ENCODE measurements at places on chromosomes 1 and 21.

- DNase-seq, result no peak
These were observed 47.6 kb downstream of the IER5 start for GRCh38 chr1:181135815-181136737.

DNA sequence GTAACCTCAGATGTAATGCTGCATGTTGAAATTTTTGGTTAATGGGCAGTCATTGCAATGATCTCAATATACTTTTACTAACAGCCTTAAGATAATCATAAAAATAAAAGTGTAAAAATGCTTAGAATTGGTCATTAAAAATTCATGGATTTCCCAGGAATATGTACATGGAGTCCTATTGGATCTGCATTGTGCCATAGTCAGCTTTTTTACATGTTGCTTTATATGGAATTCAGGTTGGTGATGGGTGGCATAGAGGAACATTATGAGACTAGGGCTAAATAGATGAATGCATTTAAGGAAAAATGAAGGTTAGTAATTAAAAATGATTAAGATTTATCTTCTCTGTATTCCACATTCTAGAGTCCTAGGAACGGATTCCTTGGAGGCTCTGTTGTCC, 103.2 kb downstream of the SLC35F3 start:
- DNase-seq, result no peak

GRCh38 chr21:40638466-40639251, 208.3 kb downstream of the DSCAM start:
- no peak for DNase-seq

GRCh38 chr1:38256072-38256471, 209.5 kb upstream of the POU3F1 start:
- no peak for DNase-seq

GRCh38 chr1:23865543-23865930, 2.6 kb downstream of the FUCA1 start:
- no peak for DNase-seq

GRCh38 chr1:3514404-3514803, 59.9 kb downstream of the ARHGEF16 start:
- no peak for DNase-seq

GRCh38 chr1:12009318-12009947, 9.9 kb upstream of the MIIP start:
- DNase-seq, result no peak

DNA sequence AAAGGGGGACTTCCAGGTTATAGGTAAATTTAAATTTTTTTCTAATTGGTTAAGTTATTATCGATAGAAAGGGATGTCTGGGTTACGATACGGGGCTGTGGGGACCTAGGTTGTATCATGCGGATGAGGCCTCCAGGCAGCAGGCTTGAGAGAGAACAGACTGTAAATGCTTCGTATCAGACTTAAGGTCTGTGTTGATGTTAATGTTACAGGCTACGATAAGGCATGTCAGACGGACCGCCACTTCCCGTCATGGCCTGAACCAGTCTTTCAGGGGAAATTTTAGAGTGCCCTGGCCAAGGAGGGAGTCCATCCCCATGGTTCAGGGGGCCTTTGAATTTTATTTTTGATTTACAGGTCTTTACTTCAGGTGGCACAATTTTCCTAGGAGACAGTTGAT, 16.7 kb downstream of the ABCG1 start:
- no peak for DNase-seq

DNA sequence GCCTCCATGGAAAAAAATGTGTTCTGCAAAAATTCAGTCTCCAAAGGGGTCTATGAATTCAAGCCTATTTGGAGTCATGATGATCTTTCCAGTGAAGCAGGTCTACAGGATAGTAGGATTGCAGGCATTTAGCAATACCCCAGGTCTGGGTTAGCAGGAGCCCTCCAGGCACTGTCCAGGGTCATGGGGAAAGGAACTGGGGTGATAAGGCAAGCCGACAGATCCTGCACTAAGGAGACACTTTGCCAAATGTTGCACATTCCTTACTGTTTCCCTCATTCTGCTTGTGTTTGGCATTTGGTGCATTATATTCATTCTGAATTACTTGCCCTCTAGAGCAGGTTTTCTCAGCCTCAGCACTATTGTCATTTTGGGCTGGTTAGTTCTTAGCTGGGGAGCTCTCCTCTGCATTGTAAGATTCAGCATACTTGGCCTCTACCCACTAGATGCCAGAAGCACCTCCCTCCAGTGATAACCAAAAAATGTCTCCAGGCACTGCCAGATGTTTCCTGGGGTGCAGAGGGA, 333.3 kb upstream of the PLXNA2 start:
- no peak for DNase-seq

- DNase-seq, result no peak
These were observed 42.0 kb upstream of the CD34 start for GRCh38 chr1:207952617-207953542.

GRCh38 chr1:201180141-201180540, 10.5 kb upstream of the IGFN1 start:
- no peak for DNase-seq

DNA sequence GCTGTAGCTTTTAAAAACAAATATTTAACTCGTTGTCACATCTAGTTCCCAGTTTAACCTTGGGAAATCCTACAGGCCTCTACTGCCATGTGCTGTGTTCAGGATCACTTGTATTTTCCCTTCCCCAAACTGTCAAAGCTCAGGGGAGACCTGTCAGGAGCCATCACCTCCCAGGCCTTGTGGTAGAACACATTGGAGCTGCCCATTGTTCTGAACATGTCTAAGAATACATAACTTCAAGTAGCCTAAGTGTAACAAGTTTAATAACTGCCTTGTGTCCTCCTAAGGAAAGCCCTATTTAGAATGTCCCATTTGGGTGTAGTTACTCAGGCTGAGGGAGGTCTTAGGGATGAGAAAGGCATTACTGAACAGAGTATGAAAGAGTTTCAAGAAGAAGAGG, 28.6 kb upstream of the PIGC start:
- no peak for DNase-seq

DNA sequence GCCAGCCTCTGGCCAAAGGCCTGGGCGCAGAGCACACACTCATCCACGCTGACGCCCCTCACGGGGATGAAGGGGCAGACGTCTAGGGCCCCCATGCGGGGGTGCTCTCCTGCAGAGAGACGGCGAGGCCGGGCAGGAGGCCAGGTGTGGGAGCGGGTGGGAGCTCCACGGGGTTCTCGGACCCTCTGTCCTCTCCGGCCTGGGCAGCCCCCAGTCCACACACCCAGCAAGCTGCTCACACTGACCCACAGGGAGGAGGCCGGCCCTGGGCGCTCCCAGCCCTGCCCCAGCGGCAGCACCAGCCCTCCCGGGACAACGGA, 2.5 kb downstream of the FTCD start:
- no peak for DNase-seq

DNA sequence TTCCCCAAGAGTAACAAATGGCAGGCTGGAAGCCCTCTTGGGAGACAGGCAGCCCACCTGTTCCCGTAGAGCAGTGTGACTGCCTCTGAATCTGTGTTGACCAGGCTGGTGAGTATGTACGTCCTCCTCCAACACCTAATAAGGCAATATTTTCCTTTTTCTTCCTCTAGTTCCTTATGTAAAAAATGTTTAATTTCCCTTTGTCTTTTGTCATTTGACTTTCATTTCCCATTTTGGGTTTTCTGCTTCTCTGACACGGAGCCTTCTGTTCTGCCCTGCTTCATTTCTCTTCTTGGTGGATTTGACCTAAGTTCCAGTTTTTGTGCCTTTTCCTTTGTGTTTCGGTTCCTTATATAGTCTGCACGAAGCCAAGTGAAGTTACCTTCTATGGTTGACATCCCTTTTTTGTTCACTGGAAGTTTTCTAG, 65.8 kb upstream of the ATF3 start:
- DNase-seq, result no peak

DNA sequence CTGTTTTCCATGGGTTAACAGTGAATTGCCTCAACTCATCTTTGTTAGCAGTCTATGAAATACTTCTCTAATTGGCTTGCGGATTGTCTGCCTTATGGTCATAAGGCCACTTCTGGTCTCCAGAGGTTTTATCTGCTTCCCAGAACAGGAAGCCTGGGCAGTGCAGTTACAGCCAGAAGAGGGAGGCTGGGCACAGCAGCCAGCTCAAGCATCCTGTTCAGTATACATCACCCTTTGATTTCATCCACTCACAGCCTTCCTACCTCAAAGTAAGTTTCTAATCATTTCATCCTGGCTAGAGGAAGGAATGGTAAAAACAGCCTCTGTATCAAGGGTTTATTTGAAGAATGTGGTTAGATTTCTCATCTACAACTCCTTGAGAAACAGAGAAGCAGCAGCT, 311.5 kb upstream of the DEPDC1 start:
- no peak for DNase-seq

- no peak for DNase-seq
These were observed 325.0 kb downstream of the HLX start for GRCh38 chr1:221204055-221204833.

GRCh38 chr1:110697606-110698005, 22.9 kb upstream of the KCNA3 start:
- DNase-seq, result no peak

- peak; percentile 84 for DNase-seq
These were observed 5.5 kb downstream of the TNFRSF25 start for GRCh38 chr1:6460301-6461050.

DNA sequence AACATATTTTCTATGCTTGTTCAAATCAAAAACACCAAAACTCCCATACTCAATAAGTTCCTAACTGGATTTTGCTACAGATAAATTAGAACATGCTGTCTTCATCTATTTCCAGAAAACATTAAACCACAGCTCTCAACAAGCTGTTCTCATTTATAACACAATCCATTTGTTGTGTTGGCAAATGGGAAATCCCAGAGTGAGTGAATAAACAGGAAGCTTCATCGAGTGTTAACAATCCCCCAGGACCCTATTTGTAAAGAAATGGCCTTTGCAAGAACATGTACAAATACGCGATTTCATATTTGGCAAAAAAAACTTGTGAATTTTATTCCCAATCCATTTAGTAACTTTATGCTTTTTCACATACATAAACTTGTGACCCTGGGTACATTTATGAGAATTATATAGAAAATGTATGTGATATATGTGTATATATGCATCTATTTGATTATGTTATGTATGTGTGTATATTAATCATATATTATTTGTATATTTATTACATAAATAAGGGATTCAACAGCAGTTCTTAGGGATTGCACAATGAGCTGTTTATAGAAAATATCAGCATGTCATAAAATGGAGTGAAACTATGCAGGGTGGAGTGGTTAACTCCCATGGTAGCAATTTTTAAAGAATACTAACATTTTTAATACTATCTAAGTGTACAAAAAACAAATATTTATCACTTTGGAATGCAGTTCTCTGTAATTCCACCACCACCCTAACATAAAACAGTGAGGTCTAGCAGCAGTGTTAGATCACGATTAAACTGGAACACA, 160.0 kb downstream of the NEGR1 start:
- no peak for DNase-seq

- peak; percentile 16 for DNase-seq
These were observed 509 bp downstream of the GDAP2 start for GRCh38 chr1:117928881-117929342.

GRCh38 chr1:46517010-46517600, 27.5 kb downstream of the DMBX1 start:
- no peak for DNase-seq
